ENCODE measurements at places on chromosomes 3 and 15.

DNA sequence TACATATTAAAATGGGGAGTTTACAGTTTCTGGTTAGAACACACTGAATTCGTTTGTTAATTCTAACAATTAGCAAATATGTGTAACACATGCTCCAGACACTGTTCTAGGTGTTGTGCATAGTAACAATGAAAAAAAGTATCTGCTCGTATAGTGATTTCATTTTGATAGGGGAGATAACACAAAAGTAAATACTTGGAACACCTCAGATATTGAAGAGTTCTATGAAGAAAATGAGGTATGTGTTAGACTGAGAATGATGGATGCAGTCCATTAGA is 6.8 kb upstream of the TMF1 start:
- DNase-seq: no peak

- DNase-seq: no peak
Observed at GRCh38 chr3:128489927-128490649, 2.9 kb downstream of the GATA2 start.

DNA sequence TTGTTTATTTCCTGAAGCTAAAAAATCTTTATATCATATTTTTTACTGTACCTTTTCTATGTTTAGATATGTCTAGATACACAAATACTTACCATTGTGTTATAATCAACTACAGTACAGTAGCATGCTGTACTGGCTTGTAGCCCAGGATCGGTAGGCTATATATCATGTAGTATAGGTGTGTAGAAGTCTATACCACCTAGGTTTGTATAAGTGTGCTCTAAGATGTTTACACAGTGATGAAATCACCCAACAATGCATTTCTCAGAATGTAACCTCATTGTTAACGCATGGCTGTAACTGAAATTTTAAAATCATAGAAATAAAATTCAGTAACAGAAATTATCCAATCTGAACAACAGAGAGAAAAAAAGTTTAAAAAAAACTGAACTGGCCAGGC is 43.2 kb downstream of the EIF3J start:
- DNase-seq: no peak

- no peak for DNase-seq
Observed at GRCh38 chr3:56874269-56874668, 72.5 kb upstream of the ARHGEF3 start.

DNA sequence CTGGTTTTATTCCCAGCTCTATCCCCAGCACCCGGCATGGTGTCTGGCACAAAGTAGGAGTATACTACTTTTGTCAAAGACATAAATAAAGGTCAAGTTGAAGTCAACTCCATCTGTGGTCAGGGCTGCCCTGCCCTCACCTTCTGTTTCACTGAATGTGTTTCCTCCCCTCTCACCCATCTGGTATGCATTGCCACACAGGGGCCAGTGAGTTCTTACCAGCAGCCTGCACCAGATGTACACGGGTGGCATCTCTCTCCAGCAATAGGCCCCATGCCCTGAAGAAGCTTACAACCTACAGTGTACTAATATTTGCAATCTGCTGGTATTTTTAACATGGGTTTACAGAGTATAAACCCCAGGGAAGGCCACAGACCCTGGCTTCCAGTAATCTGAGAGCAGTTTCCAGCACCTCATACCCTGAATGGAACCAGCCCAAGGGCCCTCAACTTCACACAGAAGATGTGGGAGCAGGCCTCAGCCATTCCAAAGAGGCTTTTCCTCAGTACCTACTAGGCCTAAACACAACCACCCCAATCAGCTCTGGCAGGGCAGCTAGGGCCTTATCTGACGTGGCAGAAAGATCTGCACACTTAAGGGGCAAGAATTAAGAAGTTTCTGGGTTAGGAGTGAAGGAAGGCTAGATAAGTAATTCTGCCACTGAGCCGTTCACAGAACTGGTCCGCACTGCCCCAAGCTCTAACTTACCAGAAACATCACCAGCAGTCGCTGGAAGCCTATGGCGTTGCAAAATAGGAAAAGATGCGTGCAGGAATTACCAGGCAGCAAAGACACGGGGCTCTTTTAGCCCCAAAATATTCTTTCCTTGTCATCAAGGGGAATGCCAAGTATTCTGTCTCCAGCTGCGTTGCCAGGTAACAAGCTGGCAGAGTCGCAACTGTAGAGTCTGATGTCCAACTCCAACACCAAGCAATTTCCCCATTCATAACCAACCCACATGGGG is 2.1 kb downstream of the IDH2 start:
- no peak for DNase-seq

GRCh38 chr3:1962396-1963088 is 136.1 kb upstream of the CNTN4 start:
- no peak for DNase-seq

- DNase-seq: no peak
Observed at GRCh38 chr3:156291272-156292123, 171.1 kb downstream of the KCNAB1 start.

DNA sequence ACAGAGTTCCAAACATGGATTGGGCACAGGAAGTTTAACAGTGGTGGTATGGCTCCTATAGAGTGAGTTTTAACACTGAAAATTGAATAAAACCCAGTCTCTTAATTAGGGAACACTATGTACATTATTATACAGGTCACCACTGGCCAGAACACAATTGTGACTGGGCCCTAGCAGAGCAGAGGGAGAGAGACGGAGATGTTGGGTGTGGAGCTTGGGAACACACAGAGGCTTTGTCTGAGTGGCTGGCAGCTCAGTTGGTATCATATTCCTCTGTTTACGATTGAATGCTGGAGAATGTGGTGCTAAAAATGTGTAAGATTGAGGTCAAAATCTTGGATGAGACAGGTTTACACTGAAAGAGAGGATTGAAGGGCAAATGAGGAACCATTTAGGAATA is 6.8 kb upstream of the MOBP start:
- no peak for DNase-seq

GRCh38 chr15:92901072-92901761 is 1.1 kb downstream of the CHD2 start:
- no peak for DNase-seq
